ENCODE measurements at places on chromosomes 7 and 10. TPM values are rescaled to one million over a fixed set of nuclear protein-coding genes. Genes with fewer than 3 reads are reported as not detected.
A peak's percentile ranks its signal among the peaks of the same experiment; 100 is the strongest.

DNA sequence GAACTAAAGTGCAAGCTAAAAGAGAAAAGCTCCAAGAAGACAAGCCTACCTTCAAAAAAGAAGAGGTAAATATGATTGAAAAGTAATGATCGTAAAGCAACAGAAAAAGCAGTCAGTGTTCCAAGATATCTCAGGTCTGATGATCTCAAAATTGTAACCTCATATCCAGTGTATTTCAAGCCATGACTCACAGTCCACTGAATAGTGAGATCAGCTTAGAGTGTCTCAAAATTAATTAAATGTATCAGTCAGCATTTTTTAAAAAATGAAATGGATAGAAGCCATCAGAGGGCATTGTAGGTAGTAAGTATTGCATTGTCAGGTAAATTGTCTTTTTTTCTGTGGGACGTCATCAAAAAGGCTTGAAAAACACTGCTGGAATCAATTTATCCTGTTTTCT lies 50.6 kb upstream of the AGBL3 start:
- no peak overlapping the region for H3K27ac ChIP-seq
- no peaks in the 10 kb centered on the region for H3K27me3 ChIP-seq
- H3K4me1 ChIP-seq = peaks cover 15% of the 10 kb centered on the region

The GDF2 gene
- total RNA-seq = not detected

GRCh38 chr7:76346097-76346496 lies 12.7 kb downstream of the YWHAG start:
- H3K4me1 ChIP-seq = peaks cover 68% of the 10 kb centered on the region
- H3K36me3 ChIP-seq = peaks cover 60% of the 10 kb centered on the region
- H3K4me3 ChIP-seq = no peak overlapping the region
- H3K27me3 ChIP-seq = no peaks in the 10 kb centered on the region
- H3K27ac ChIP-seq = no peak overlapping the region

GRCh38 chr10:79331709-79332108 lies 15.6 kb upstream of the PPIF start:
- no peaks in the 10 kb centered on the region for H3K27me3 ChIP-seq
- H3K27ac ChIP-seq = peak overlapping the region; percentile 89
- peak overlapping the region; percentile 6 for H3K4me3 ChIP-seq
- peak; percentile 95 for DNase-seq

GRCh38 chr7:6252341-6252746 lies 20.1 kb downstream of the CYTH3 start:
- H3K36me3 ChIP-seq = no peaks in the 10 kb centered on the region
- no peak overlapping the region for H3K27ac ChIP-seq
- no peak overlapping the region for H3K4me3 ChIP-seq
- DNase-seq = no peak

DNA sequence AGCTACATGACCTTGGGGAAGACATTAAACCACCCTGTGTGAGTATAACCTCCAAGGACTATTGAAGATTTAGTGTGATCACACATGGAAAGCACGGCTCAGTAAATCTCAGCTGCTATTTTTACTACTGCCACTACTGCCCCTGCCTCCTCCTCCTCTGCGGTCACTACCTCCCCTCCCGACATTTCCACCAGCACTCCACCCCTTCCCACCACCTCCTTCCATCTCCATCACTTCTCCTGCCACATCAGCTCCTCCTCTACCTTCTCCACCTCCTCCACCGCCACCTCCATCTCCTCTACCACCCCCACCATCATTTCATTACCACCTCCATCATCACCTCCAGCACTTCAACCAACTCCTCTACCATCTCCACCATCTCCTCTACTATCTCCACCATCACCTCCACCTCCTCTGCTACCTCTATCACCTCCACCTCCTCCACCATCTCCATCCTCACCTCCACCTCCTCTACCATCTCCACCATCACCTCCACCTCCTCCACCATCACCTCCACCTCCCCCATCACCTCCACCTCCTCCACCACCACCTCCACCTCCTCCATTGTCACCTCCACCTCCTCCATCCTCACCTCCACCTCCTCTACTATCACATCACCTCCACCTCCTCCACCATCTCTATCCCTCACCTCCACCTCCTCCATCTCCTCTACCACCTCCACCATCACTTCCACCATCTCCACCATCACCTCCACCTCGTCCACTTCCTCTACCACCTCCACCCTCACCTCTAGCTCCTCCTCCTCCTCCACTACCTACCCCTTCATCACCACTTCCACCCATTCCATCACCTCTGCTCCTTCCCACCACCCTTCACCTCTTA lies 69.4 kb downstream of the GRB10 start:
- H3K4me3 ChIP-seq = no peak overlapping the region
- H3K27me3 ChIP-seq = no peaks in the 10 kb centered on the region
- H3K4me1 ChIP-seq = peaks cover 5% of the 10 kb centered on the region
- no peak overlapping the region for H3K27ac ChIP-seq

- H3K4me1 ChIP-seq = peaks cover 10% of the 10 kb centered on the region
- DNase-seq = no peak
- H3K27me3 ChIP-seq = peaks cover 34% of the 10 kb centered on the region
- no peak overlapping the region for H3K4me3 ChIP-seq
- H3K27ac ChIP-seq = no peak overlapping the region
These were observed 1.5 kb downstream of the ABCB4 start for GRCh38 chr7:87473986-87474385.

The TYW1B gene
- 3.8 TPM for total RNA-seq

The RALA gene
- total RNA-seq = 31.4 TPM

DNA sequence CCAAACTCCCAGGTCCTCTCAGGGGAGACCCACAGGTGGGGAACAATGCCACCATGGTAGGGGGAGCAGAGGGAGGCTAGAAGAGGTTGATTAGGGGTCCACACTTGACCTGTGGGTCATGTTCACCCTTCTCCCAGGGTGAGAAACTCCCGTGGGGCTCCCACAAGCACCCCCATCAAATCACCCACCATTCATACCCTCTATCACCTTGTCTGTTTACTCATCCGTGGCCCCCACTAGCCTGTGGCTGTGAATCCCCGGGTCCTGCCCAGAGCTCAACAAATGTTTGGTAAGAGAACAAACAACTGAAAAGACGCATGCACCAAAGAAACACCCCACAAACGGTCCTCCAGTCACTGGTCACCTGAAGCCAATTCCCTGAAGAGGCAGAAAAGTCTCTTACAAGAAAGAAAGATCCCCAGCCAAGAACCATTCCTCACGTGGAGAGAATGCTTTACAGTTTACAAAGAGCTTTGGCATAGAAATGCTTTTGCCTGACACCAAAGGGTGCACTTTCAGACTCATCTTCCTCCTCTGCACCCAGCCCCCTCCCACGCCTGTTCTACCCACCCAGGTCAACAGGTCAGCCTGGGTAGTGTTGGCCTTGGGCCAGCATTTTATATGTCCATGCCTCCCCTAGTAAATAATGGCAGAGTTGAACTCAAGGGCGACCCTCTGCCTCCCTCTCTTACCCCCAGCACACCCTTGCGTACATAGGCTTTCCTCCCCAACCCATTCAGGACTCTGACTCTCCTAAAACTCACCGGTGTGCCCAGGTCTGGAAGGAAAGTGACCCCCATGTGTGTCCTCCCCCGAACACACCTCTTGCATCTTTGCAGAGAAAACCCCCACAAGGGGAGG lies 1.9 kb downstream of the ZCCHC24 start:
- H3K27me3 ChIP-seq = peaks cover 6% of the 10 kb centered on the region
- H3K27ac ChIP-seq = no peak overlapping the region
- H3K36me3 ChIP-seq = no peaks in the 10 kb centered on the region

- H3K27me3 ChIP-seq = no peaks in the 10 kb centered on the region
- H3K4me1 ChIP-seq = no peaks in the 10 kb centered on the region
- DNase-seq = no peak
- no peak overlapping the region for H3K4me3 ChIP-seq
These were observed 54.0 kb upstream of the ABCB5 start for GRCh38 chr7:20561466-20561865.

DNA sequence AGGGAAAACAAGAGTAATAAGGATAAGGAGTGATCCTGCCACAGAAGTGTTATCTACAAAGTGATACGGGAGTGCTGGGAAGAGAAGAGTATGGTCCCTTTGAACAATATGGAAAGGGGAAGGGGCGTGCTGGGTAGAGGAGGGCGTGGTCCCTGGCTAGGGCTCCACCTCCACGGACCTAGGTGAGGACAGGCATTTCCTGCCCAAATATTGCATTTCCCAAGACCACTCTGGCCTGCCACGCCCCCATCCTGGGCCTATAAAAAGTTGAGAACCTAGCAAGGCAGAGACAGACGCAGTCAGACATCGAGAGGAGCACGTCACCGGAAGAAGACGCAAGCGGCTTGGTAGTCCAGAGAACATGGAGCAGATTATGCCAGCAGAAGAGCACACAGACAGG lies 22.8 kb downstream of the VSTM4 start:
- DNase-seq = no peak
- H3K27ac ChIP-seq = no peak overlapping the region
- H3K27me3 ChIP-seq = peaks cover 3% of the 10 kb centered on the region
- no peak overlapping the region for H3K4me3 ChIP-seq
- H3K36me3 ChIP-seq = no peaks in the 10 kb centered on the region
- no peaks in the 10 kb centered on the region for H3K4me1 ChIP-seq

The PRKCQ gene
- 44.3 TPM for total RNA-seq

- H3K27me3 ChIP-seq = peaks cover 12% of the 10 kb centered on the region
- H3K36me3 ChIP-seq = no peaks in the 10 kb centered on the region
- no peak overlapping the region for H3K27ac ChIP-seq
- DNase-seq = no peak
- no peak overlapping the region for H3K4me3 ChIP-seq
These were observed 83.3 kb downstream of the CTBP2 start for GRCh38 chr10:125076891-125077541.

DNA sequence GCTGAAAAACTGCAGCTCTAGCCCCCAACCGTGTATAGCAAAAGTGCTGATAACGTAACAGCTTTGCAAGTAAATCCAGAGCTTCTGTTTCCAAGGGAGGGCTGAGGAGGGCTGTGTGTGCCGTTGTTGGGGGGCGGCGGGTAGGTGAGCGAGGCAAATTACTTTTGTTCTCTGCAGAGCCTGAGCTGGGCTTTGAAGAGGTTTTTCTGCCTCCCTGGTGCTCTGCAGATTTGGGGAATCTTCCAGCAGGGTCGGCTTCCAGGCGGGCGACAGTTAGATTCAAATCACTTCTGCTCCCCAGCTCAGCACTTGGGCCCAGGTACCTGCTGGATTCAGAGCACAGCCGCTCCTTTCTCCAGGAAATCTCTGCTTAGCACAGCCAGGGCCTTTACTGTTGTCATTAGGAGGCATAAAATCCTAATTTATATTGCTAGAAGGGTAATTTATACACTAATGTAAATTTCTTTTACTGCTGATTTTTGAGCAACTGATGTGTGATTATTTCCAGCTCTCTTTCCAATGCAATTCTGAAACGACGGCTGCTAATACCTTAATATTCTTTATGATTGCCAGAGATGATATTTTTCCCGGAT lies 442.4 kb downstream of the TYW1 start:
- no peak for DNase-seq
- H3K4me1 ChIP-seq = no peaks in the 10 kb centered on the region
- no peaks in the 10 kb centered on the region for H3K27me3 ChIP-seq
- no peak overlapping the region for H3K4me3 ChIP-seq

The CUBN gene
- 0.24 TPM for total RNA-seq

- no peak for DNase-seq
- no peak overlapping the region for H3K4me3 ChIP-seq
- no peaks in the 10 kb centered on the region for H3K36me3 ChIP-seq
- no peaks in the 10 kb centered on the region for H3K27me3 ChIP-seq
- H3K4me1 ChIP-seq = no peaks in the 10 kb centered on the region
- no peak overlapping the region for H3K27ac ChIP-seq
These were observed 134.3 kb downstream of the TAX1BP1 start for GRCh38 chr7:27873981-27874957.

The KIAA1549 gene
- total RNA-seq = 0.95 TPM

DNA sequence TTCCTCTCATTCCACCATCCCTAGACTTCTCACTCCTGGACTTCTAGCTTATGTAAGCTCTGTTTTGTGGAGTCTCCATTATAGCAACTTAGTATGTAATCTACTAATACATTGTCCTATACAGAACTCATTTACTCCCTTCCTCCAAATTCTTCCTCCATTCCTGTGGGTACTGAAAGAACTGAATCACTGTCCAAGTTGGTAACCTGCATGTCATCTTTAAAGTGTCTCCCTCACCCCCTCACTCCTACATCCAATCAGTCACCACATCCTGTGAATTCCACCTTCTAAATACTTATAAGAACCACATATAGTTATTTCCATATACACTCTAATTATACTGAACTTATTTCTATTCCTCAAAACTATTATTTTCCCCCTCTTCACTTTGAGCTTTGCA lies 20.3 kb downstream of the AASS start:
- H3K4me3 ChIP-seq = no peak overlapping the region
- no peaks in the 10 kb centered on the region for H3K4me1 ChIP-seq
- H3K27me3 ChIP-seq = no peaks in the 10 kb centered on the region
- no peaks in the 10 kb centered on the region for H3K36me3 ChIP-seq
- no peak overlapping the region for H3K27ac ChIP-seq

DNA sequence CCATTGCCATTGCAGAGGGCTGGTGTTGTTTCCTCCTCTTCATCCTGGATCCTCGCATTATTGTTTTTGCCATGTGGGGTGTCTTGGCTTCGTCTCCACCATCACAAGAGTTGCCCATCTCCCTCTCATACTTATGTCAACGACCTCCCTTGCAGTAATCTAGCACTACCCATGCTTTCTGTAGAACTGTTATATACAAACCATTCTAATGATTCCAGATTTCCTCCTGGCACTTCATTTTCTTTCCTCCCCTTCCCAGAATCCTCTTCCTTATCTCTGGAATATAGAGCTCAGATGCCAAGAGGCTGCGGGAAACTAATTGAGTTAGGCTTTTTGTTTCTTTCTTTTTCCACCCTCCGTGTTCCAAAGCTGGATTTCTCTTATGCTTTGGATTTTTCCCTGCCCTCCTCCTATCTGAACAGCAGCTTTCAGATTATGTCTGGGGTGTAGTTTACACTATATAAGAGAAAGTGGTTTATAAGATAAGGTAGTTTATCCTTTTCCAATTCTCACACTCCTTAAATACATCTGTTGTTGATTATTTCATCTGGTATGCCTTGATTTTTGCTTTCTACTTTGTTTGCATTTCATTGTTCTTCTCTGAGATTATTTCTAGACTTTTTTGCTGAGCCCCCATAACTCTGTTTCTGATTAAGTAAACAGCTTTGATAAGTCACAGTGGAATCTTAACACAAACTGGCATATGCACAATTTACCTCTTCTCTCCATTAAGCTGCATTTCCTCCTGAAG lies 264.1 kb downstream of the BICC1 start:
- DNase-seq = no peak
- no peak overlapping the region for H3K4me3 ChIP-seq
- no peaks in the 10 kb centered on the region for H3K4me1 ChIP-seq
- H3K27ac ChIP-seq = no peak overlapping the region
- peaks cover 2% of the 10 kb centered on the region for H3K27me3 ChIP-seq

The AKR1C8 gene
- 0.80 TPM for total RNA-seq

The CYP3A4 gene
- not detected for total RNA-seq

GRCh38 chr10:119028900-119029612 lies 458 bp upstream of the NANOS1 start:
- no peak overlapping the region for H3K27ac ChIP-seq
- peak; percentile 84 for DNase-seq
- H3K27me3 ChIP-seq = no peaks in the 10 kb centered on the region
- peaks cover 14% of the 10 kb centered on the region for H3K36me3 ChIP-seq
- peak overlapping the region; percentile 48 for H3K4me3 ChIP-seq
- peaks cover 15% of the 10 kb centered on the region for H3K4me1 ChIP-seq

GRCh38 chr10:123555616-123556015 lies 110.5 kb upstream of the GPR26 start:
- no peak overlapping the region for H3K27ac ChIP-seq
- H3K36me3 ChIP-seq = no peaks in the 10 kb centered on the region
- peaks cover 6% of the 10 kb centered on the region for H3K27me3 ChIP-seq
- no peak overlapping the region for H3K4me3 ChIP-seq
- no peaks in the 10 kb centered on the region for H3K4me1 ChIP-seq
- no peak for DNase-seq

The CROT gene
- total RNA-seq = 9.6 TPM

The BMI1 gene
- 63.5 TPM for total RNA-seq
